ENCODE measurements at places on chromosomes 16 and 17.

DNA sequence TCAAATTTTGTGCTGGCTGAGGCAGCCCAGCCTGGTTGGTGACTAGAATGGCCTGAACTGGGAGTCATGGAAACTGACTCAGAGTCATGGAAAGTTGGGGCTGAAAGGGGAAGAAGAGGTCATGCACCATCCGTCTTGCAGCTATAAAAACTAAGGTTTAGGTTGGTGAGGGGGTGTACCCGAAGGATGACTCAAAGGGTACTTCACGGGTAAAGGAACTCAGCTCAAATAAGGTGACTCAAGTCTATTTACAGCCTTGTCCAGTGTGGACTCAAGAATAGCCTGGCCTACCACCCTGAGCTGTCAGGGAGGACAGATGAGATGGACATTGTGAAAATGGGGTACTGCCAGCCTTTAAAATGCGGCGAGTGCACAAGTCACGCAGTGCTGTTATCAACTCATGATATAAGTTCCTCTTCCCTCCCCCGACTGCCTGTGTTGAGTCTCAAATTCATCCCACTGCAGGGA lies 18.6 kb downstream of the CD300LB start:
- DNase-seq: peak; percentile 61

- DNase-seq: no peak
Observed at GRCh38 chr16:13335879-13336278, 434.5 kb downstream of the SHISA9 start.

- DNase-seq: no peak
Observed at GRCh38 chr16:88983771-88984687, 7.0 kb upstream of the CBFA2T3 start.

DNA sequence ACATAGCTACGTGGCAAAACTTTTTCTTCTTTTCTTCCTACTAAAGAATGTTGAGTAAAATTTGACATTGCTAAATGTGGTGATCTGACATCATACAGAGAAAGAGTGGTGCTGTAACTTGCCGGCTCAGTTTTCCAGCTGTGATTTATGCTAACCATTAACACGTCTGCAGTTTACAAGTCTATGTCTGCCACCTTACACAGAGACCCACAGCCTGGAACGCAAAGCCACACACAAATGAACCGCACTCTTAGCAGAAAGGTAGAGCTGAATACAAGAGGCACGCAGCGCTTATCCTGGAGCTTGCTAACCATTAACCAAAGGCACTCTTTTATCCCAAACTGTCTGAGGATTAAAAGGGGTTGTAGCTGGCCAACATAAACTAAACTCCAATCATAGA lies 31.9 kb downstream of the CACNG1 start:
- DNase-seq: no peak

DNA sequence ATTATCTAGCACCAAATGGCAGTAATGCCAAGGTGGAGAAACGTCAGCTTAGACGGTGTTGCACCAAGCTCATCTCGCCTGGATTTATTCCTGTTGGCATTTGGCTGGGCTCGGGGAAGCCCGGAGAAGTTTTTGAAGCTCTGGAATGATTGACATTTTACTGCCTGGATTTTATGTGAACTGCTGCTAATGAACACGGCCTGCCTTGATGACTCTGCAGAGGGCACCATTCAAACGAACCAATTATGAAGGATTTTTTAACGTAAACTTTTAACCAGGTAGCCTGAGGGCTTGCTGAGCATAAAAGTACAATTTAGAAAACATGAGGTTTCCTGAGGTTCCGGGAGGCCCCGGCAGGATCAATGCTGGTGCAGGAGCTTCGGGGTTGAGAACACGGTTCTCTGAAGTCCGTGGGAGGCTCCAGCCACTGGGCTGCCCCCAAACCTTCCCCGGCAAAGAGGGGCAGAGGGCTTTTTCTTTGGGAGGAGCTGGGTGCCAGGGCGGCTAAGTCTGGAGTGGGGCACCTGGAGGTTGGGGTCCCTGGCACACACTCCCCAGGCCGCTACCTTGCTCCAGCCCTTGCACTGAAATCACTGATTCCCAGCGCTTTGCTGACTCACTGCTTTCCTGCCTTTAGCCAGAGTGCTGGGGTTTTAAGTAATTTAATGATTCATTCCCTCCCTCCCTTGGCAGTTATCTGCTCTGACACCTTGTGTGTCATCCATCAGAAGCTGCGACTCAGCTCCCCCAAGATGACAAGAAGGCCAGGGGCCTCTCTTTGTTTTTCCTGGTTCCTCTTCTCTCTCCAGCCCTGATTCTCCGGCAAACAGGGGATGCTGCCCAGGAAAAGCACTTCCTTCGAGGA lies 161.2 kb upstream of the IRX3 start:
- no peak for DNase-seq

- no peak for DNase-seq
Observed at GRCh38 chr17:75115555-75115954, 5.8 kb downstream of the ARMC7 start.

DNA sequence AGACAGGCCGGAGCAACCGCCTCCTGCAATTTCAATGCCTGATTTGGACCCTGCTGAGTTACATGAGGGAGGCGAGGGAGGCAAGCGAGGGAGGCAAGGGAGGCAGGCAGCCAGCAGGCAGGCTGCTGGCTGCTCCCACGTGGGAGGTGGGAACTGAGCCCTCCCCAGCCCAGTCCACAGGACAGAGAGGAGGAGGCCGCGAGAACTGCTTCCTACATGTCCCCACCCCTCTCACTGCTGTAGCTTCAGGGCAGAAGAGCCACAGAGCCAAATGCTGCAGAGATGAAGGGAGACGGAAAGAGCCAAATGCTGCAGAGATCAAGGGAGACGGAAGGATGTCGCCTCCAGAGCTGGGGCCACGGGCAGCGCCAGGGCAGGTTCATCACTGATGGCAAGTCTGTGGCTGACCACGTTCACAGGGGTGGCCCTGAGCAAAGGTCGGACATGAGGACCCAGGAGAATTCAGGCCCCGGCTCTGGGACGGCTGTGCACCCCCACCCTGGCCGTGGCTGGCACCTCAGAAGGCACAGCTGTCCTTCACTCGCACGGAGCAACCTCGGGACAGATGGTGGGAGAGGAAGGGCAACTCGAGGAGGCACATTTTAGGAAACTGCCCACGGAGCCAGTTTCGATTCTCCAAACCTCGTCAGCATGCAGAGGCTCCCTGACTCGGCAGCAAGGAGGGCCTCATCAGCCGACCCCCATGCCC lies 21.5 kb downstream of the RPH3AL start:
- no peak for DNase-seq

DNA sequence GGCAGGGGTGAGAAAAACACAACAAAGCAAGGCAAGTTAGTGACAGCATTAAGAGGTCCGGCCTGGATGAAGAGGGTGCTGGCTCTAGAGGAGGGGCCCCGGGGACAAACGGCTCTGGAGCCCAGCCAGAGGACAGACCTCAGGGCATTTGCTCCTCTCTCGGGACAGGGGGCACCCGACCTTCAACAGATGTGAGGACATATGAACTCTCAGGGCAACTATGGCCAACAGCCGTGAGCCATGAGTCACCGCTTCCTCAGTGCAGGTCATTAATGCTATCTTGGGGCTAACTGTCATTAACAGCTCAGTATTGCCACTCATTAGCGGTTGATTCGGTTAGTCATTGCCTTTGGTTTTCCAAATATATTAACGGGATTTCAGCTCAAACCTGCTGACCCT lies 9.7 kb upstream of the ARL5C start:
- no peak for DNase-seq

DNA sequence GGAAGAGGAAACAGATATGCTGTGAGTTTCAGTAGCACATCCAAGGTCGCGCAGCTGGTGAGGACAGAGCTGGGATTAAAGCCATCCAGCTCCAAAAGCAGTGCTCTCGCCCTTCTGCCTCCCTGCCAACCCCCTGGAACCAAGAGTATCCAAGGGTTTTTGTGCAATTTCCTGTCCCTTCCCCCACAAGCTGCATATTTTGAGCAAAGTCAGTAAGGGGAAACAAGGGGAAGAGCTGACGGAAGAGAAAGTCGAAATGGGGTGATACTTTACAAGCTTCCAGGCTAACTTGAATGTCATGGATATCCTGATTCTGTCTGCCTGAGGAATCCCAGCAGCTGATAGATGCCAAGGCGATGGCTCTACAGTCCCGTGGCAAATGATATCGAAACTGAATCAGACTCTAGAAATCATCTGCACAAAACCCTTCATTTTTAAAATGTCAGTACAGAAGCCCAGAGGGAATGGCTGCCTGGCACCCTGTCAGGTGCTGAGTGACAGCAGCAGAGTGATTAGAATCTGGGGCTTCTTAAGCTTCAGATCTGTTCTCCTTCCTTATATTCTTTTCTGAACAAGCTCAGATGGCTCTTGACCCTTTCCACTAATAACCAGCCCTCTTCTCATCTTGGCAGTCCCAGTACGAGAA lies 42.9 kb upstream of the TEKT3 start:
- no peak for DNase-seq

DNA sequence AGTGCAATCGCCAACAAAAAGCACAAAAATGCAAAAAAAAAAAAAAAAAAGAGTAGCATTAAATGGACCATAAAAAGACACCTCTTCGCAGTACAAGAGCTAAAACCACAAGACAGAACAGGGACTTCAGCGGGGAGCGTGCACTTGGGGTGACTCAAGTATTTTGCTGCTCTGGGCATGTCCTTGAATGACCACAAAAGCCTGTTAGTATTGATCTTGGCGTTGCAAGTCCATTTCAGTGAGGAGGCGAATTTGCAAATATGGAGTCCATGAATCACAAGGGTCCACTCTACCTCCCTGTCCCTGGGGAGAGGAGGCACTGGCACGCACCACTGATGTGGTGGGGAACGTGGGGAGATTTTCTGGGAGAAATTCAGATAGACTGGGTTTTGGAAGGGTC lies 78.9 kb downstream of the CNGB1 start:
- no peak for DNase-seq

- DNase-seq: no peak
Observed at GRCh38 chr17:49165143-49165542, 32.6 kb downstream of the B4GALNT2 start.

- DNase-seq: peak; percentile 51
Observed at GRCh38 chr16:1794221-1794871, 841 bp upstream of the IGFALS start.

DNA sequence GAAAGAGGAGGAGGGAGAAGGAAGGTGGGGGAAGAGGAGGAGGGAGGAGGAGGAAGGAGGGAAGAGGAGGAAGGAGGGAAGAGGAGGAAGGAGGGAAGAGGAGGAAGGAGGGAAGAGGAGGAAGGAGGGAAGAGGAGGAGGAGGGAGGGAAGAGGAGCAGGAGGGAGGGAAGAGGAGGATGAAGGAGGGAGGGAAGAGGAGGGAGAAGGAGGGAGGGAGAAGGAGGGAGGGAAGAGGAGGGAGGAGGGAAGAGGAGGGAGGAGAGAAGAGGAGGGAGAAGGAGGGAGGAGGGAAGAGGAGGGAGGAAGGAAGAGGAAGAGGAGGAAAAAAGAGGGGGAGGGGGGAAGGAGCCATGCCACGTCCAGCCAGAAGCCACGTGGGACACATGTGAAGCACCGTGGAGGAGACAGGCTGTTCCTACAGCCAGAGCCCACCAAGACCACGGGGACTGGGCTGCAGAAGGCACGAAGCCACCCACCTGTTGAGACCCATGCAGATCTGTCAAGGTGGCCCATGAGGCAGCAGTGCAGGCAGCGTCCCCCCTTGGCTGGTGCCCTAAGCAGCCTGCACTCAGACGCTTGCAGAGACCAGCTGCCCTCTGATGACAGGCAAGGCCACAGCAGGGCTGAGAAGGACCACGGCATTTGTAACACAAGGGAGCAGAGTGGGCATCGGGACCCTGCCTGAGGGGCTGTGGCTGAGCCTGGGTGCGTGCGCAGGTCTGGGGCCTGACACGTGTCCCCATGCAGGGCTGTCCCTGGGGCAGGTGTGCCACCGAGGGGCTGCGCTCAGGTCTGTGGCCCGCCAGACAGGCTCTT lies 10.3 kb downstream of the NDUFAF8 start:
- no peak for DNase-seq

DNA sequence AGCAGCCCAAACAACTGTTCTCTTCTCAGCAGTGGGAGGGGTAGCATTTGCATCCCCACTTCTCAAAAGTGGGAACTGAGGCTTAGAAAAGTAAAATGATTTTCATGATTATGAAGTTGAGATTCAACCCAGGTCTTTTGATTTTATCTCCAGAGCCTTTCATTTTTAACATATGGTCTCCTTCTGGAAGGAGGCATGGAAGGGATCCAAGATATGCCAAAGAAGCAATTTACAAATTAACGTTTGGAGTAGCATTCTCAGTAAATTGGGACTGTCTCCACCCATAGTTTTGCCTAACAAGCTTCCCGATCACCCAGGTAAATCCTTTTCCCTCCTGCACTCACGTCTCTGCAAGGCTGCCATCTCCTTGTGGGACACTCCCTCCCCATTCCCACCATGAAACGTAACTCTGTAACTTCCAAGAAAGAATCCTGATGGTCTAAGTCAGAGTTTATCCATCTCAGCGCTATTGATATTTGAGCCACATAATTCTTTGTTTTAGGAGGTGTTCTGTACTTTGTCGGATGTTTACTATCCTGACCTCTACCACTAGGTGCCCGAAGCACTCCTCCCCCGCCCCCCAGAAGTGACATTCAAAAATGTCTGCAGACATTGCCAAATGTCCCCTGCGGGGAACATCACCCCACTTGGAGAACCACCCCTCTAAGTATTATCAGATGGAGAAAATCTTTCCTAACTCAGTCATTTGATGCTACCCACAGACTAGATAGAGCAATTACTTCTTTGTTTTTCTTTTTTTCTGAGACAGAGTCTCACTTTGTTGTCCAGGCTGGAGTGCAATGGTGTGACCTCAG lies 32.9 kb upstream of the NFAT5 start:
- no peak for DNase-seq

GRCh38 chr17:19296786-19297778 lies 59.9 kb downstream of the EPN2 start:
- DNase-seq: no peak

GRCh38 chr16:52498328-52499059 lies 48.4 kb downstream of the TOX3 start:
- no peak for DNase-seq

DNA sequence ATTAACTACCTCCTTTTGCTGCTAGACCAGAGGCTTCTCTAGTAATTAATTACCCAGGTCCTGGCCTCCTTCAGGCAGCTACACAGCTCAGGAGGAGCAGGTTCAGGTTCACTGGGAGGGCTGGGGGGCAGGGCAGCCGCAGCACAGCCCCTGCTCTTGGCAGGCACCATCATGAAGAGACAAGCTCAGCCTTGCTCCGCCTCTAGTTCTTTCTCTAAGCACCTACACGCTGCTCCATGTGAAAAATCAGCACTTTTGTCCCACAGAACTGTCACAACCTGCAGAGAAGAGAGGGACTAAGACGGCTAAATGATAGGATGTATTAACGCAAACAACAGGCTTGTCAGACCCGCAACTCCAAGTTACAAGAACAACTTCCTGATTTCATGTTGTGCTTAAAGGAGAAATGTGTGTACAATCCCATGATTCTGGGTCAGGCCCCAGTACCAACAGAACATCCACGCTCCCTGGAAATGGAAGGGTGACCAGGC lies 53.4 kb downstream of the GRB2 start:
- no peak for DNase-seq

DNA sequence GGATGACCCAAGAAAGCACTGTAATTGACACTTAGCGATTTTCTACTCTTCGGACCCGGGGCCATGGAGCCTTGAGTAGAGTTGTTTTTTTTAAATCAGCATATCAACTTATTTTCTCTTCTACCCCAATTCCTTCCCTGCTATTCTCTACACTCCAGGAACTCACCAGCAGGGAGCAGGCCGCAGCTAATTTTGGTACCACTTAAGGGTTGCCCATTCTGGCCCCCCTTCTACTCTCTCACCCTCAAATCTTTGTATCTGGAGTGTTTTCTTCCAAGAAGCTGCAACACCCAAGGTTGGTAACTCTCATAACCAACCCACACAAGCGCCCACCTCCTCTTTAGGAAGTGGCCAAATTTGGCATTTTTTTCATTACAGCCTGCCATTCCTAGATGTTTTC lies 5.5 kb upstream of the ERAL1 start:
- no peak for DNase-seq

- DNase-seq: peak; percentile 50
Observed at GRCh38 chr17:14296166-14296910, 4.5 kb upstream of the HS3ST3B1 start.

Data from suprapubic skin (tissue), 4 donors.